ENCODE measurements at places on chromosomes 11 and 22.

GRCh38 chr11:3831378-3832239 is 9.2 kb downstream of the RHOG start:
- DNase-seq = no peak

GRCh38 chr11:130964058-130964792 is 47.9 kb upstream of the SNX19 start:
- DNase-seq = no peak

GRCh38 chr11:45754741-45755140 is 50.2 kb upstream of the SLC35C1 start:
- no peak for DNase-seq

DNA sequence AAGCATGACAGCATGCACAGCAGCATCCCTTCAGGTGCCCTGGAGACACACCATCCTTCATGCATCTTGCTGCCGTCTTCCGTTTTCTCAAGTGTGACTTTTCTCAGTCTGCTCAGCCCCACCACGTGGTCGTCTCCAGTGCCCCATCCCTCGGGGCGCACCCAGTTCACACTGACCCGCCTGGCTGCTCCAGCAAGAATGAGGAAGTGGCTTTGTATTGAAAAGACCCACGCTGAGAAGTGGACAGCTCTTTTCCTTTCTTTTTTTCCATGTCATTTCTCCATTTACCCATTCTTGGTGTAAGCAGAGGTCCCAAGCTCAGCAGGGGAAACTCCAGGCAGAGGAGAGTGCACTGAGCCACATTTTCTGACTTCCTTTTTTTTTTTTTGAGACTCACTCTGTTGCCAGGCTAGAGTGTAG is 14.5 kb downstream of the SERPINH1 start:
- no peak for DNase-seq

DNA sequence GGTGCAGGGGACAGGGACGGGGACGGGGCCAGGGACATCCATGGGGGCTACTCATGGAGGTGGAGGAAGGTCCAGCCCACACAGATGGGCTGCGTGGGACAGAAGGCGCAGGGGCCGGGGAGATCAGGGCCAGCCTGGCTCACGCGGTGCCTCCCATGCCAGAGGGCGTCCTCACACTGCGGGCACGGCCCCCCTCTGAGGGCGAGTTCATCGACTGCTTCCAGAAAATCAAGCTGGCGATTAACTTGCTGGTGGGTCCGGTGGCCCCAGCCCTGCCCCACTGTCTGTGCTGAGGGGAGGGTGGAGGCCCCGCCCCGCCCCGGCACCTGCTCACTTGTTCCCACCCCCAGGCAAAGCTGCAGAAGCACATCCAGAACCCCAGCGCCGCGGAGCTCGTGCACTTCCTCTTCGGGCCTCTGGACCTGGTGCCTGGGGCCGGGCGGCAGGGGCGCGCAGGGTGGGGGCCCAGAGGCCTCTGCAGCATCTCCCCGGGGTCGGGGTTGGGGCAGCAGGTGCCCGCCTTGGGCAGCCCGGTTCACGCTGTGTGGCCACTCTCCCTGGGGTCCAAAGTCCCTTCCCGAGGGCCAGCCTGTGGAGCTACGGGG is 15.8 kb downstream of the EPS8L2 start:
- DNase-seq = no peak

DNA sequence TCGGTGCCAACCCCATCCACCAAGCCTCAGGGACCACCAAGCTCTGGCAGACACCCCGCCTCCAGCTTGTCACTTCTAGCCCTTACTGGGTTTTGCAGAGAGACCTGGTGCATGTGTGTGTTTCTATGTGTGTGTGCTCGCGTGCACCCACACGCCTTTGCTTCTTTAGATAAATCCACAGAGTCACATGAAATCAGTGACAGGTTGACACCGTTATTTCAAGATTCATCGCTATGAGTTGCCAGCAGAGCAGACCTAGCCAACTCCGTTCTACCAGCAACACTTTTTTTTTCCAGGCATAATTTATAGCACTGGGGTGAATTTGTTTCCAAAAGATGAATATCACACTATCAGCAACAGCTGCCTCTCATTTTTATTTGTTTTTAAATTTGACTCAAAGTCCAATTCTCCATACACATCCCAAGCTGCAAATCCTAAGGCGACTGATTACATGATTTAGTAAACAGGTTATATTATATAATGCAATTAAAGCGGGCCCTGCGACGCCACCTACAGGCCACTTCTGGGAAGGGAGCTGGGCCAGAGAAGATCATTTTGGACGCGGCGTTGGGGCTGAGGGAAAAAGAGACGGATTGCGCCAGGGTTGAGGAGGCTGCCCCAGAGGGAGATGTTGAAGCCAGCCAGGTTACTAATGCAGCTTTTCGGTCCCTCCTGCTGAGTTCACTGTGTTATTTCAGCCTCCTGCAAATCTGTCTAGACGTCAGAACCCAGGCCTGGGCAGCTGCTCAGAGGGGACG is 150.5 kb downstream of the FEZ1 start:
- DNase-seq = peak; percentile 15

GRCh38 chr11:63532799-63533475 is 3.7 kb upstream of the PLAAT4 start:
- DNase-seq = no peak

DNA sequence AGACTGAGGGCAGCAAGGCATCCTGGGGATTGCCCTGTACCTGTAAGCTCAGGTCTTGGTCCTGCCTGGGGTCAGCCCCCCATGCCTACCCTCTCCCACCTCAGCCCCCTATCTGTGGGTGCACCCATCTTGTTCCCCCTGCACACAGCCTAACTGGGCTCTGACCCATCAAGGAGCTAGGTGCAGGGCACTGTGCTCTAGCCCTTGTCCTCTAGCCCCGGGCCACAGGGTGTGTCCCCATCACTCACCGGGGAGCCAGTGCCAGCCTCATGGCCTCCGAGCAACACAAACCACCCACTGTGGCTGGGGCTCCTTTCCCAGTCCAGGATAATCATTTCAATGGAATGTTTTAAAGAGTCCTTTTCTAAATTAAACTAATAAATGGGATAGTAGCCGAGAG is 293.9 kb upstream of the PLET1 start:
- no peak for DNase-seq

- no peak for DNase-seq
Observed at GRCh38 chr11:114279792-114280546, 16.2 kb upstream of the NNMT start.

- no peak for DNase-seq
Observed at GRCh38 chr11:1706634-1707400, 9.8 kb downstream of the KRTAP5-6 start.

GRCh38 chr11:57601297-57601696 is 3.8 kb downstream of the SERPING1 start:
- DNase-seq = no peak

GRCh38 chr11:8531312-8531711 is 62.7 kb downstream of the STK33 start:
- DNase-seq = no peak

- no peak for DNase-seq
Observed at GRCh38 chr11:30451167-30451566, 128.3 kb downstream of the ARL14EP start.

DNA sequence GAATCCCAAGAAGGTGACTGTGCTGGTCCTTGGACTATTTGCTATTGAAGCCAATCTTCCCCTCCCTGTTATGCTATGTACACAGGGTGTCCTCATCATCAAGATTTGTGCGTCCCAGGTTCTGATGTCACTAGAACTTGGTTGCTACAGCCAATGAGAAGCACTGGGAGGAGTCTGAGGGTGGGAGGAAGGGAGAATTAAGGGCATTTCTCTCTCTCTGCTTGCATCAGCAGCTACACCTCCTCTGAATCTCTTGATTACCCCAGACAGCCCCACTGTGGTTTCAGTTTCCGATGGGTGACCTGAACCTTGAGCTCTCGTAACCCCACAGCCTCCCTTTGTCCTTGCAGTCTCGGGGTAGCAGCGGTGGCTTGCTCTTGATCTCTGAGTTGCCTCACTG is 212.4 kb upstream of the SESN3 start:
- no peak for DNase-seq

- DNase-seq = no peak
Observed at GRCh38 chr11:36139767-36140166, 149.5 kb downstream of the COMMD9 start.

DNA sequence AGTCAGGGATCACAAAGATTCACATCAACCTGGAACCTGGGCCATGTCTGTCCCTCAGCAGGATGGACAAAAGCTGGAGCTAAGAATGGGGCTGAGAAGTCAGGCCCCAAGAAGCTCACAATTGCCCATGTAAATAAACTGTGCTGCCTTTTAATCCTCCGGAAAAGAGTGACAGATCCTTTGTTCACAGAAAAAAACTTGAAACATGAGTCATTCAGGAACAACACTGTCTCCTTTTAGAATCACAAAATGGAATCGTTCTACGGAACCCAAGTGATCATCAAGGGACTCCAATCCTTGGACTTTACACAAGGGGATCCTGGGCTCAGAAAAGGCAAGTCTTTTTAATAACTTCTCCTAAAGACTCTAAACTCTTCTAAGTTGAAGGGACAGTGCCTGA is 36.1 kb downstream of the RELT start:
- DNase-seq = no peak

GRCh38 chr11:32911413-32911812 is 18.8 kb downstream of the QSER1 start:
- DNase-seq = no peak

DNA sequence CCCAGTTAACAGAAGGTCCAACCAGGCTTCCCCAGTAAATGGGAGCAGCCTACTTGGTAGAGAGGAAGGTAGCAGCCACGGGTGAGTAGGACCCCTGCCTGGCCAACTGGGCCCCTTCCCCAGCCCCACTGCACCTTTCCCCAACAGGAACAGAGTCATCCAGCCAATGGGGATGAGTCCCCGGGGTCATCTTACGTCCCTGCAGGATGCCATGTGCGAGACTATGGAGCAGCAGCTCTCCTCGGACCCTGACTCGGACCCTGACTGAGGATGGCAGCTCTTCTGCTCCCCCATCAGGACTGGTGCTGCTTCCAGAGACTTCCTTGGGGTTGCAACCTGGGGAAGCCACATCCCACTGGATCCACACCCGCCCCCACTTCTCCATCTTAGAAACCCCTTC is 6.6 kb downstream of the RIC8A start:
- DNase-seq = no peak

DNA sequence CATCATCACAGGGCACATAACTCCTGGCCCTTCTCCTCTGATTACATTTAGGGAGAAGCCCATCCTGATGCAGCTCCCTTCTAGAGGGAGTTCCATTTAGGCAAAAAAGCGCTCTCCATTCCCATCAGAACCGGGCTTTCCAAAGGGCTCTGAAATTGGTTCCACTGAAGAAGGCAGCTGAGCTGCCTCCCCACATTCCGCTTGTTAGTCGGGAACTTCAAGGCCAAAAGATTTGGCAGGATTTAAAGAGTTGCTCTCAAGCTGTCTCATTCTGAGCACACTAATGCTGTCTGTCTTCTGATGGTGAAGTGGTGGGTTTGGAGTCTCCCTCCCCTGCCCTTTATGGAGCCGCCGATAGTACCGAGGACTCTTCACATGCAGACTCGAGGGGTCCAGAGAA is 26.6 kb upstream of the CABP7 start:
- no peak for DNase-seq

- no peak for DNase-seq
Observed at GRCh38 chr11:61967116-61967923, at the start of gene FTH1. Gene FTH1 (minus strand): TSS chr11:61967634. CDS start chr11:61967425, 209 bp downstream.

DNA sequence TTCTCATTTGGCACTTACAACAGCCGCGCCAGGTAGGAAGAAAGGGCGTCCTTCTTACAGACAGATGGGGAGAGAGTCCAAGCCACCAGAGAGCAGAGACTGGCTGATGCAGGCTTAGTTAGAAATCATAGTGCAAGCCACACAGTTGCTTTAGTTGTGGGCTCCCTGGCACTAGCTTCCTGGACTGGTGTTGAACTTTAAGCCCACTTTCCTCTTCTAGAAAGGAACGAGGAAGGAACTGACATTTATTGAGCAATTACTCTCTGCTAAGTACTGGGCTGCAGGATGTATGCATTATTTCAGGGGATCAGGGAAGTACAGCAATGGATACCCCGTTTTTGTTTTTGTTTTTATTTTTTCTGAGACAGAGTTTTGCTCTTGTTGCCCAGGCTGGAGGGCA is 3.0 kb downstream of the BACE1 start:
- DNase-seq = no peak

DNA sequence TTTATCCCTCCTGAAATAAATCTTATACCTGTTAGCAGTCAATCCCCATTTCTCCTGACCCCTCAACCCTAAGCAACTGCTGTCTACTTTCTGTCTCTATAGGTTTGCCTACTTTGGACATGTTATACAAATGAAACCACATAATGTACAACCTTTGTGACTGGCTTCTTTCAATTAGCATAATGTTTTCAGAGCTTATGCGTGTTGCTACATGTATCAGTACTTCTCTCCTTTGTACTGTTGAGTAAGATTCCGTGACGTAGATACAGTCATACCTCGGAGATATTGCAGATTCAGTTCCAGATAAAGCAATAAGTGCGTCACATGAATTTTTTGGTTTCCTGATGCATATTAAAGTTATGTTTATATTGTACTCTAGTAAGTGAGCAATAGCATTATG is 127.3 kb downstream of the MORC2 start:
- no peak for DNase-seq

Data from cerebellar nuclear complex (tissue), 1 donor.